Activated CD4-positive, alpha-beta T cell treated with anti-CD3 and anti-CD28 coated beads, Interleukin-2, amount 50 U/mL, for 1 hour (primary cell): ENCODE measurements at places on chromosomes 12 and 14.

DNA sequence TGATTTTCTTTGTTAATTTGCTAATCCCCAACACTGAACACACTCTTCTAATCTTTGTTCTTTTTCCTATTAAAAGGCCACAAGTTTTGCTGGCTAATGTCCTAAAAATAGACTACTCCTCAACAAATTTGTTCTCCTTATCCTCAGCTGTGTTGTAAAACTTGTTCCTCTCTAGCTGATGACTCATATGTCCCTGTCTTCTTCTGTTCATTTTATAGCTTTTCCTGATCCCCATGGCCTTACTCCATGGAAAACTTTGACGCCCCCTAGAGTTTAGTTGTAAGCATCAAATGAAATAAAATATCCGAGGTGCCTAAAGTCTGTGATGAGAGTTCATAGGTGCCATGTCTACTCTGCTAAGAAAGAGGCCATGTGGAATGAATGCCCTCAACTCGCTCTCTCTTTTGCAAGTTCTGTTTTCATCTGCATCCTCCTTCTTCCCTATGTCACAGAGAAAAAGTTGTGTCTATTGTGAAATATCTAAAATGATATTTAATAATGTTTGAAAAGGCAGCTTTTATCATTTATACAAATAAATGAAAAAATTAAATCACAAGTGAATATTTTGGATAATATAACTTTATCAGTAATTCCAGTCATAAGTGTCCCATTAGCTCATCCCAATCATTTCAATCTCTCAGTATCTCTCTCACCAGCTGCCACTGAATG, 237.9 kb downstream of the IPO8 start:
- no peak for DNase-seq

DNA sequence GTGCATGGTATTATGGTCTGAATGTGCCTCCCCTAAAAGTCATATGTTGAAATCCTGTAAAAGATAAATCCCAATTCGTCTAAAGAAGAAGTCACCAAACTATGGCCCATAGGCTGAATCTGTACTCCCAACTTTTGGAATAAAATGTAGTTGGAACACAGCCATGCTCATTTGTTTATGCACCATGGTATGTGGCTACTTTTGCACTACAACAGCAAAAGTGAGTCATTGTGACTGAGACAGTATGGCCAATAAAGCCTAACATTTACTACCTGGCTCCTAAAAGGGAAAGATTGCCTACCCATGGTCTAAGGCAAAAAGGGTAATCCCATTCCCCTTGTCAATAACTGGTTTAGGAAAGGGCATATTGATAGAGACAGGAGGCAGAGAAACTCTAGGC, 101.8 kb downstream of the LRIG3 start:
- DNase-seq: no peak

- no peak for DNase-seq
These were observed 1908.1 kb upstream of the SEL1L start for GRCh38 chr14:83441801-83442200.

DNA sequence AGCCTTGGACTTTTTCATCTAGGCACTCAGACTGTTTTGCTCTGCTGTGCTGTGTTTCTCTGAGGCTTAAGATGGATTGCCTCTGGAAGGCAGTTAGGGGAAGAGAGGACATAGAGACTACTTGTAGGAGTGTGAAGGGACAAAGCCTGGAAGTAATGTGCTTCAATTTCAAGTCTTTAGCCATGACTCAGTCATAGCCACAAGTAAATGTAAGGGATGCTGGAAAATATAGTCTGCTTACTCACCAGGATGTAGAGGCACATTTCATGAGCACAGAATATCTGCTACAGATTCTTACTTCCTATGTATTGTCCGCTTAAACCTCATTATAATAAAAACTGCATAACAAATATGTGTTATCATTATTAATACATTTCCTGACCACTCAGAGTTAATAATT, 794.3 kb upstream of the NOVA1 start:
- DNase-seq: no peak

DNA sequence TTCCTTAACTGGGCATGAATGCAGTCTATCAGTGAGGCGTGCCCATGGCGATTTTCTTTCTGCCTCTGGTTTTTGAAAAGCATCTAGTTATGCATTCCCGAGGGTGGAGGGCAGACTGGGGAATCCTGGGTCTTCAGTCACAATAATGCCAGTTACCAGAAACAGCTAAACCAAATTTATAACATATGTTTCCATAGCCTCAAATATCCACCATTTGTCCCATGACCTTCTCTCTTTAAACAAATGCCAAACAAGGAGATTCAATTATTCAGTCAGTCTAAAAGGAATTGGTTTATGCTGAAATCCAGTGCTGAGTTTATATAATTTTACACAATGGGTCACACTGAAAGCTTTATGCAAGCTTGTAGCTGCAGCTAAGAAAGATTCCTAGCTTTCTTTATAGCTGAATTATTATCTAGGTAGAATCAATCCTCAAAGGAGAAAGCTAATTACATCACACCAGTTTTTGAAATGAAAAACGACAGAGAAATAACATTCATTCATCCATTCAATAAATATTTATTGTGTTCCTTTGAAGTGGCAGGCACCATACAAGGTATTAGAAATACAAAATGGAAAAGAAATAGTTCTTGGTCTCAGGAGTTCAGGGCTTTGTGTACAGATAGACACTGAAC, 131.3 kb upstream of the RAP1B start:
- no peak for DNase-seq

- no peak for DNase-seq
These were observed 2.6 kb downstream of the YAF2 start for GRCh38 chr12:42235426-42235825.

GRCh38 chr12:28883406-28883997, 265.6 kb upstream of the FAR2 start:
- no peak for DNase-seq

DNA sequence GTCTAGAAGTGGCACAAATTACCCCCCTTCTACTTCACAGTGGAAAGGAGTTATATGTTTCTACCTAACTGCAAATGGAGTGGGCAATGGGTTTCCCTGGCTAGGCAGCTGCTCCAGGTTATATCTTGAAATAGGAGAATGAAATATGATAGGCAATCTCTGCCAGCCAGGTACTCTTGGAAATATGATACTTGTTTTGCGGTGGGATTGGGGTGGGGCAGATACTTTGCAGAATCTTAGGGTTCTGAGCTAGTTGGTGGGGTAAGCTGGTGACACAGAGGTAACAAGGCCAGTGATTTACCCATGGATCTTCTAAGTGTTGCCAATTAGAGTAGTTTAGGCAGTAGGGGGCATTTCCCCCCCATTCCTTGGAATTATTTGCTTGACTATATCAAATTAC, 140.1 kb downstream of the ATP23 start:
- no peak for DNase-seq

DNA sequence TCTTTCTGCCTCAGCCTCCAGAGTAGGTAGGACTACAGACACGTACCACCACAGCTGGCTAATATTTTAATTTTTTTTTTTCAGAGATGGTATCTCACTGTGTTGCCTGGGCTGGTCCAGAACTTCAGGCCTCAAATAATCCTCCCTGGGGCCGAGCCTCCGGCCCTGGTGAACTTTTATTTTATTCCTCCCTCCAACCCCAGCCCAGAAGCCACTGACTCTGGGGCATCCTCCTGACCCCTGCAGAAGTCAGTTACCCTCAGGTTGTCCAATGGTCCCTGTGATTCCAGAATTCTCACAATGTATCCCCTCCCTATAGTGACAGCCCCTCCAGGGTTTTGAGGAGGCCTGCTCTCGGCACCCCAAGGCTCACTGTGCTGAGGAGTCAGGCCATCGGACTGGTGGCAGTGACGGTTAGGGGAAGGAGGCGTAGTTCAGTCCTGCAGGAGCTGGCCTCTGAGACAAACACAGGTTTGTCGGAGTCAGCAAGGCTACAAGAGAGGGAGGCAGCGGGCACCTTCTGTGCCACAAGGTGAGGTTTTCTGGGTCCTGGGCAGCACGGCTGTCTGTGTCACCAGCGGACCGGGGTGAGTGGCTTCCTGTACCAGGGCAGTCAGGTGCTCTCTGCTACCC, 19.4 kb upstream of the FIGNL2 start:
- no peak for DNase-seq

GRCh38 chr14:47332939-47333338, 342.5 kb downstream of the MDGA2 start:
- DNase-seq: no peak

DNA sequence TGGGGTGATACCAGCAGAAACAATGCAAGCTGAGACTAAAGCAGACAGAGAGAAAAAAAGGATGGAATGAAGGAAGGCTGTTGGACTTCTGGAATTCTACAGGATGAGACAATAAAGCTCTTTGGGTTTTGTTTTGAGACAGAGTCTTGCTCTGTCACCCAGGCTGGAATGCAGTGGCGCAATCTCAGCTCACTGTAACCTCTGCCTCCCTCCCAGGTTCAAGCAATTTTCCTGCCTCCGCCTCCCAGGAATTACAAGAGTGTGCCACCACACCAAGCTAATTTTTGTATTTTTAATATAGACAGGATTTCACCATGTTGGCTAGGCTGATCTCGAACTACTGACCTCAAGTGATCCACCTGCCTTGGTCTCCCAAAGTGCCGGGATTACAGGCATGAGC, 115.4 kb downstream of the EXOC5 start:
- DNase-seq: no peak

GRCh38 chr14:22994762-22995275, 12.5 kb upstream of the AJUBA start:
- peak; percentile 26 for DNase-seq

DNA sequence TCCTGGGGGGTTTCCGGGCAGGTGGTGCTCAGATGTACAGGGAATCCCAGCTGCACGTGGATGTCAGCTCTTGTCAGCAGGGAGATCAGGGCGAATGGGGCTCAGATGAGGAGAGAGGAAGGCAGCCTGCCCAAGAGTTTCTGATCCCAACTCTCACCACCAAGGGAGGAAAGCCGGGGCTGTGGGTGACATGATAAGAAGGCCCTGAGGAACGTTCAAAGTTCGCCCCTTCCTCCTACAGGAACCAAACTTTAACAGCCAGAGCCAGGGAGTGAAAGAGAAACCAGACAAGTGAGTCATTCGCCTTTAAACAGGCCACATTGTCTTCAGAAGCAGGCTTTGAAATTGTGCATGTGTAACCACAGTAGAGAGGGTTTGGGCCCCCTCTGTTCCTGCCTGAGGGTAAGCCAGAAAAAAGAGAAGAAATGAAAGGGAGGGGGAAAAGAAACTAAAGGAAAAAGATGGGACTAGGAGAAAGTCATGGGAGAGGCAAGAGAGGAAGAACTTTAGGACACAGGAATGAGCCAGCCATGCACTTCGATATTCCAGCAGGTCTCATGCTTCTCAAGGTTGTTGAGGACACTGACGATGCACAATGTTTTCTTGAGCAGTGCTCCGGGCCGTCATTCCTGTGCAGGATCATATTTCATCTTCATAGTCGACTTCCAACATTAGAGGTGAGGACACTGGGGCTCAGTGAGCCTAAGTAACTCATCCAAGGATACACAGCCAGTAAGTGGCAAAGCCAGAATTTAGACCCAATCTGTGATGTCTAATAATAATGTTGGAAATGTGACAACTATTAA, 691.4 kb upstream of the TBX3 start:
- no peak for DNase-seq

- no peak for DNase-seq
These were observed 5.4 kb downstream of the SALL2 start for GRCh38 chr14:21520767-21521166.
